Ascending aorta (tissue), 2 donors: ENCODE measurements at places on chromosomes 5 and 9. TPM values are rescaled to one million over a fixed set of nuclear protein-coding genes. Genes with fewer than 3 reads are reported as not detected.

DNA sequence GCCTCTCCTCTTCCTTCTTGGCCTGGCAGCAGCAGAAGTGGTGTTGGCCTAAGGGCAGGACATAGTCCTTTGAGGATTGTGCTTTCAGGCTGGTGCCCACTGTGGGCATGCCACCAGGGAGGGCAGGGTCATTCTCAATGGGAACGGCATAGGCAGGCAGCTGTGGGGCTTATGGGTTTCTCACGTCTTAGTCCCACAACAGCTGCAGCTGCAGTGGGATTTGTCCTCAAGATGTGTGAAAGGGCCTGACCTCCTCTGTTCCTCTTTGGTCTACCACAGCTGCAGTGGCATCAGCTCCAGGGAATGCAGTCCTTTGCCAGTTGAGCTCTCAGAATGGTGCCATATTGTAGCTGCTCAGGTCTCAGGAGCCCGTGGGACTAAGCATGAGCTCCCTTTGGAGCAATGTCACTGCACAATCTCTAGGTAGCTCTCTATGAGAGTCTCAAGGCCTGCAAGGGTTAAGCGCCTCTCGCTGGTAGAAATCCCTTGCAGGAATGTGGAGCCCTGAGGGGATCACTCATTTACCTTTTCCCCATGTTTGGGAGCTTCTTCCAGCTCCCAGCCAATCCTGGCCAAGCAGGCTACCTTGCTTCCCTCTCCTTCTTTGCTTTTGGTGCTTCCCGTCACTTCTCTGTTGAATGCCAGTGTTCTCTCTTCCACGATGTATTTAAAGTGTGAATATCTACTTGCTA is 104.8 kb downstream of the GNA14 start:
- H3K36me3 ChIP-seq: no peaks in the 10 kb centered on the region
- no peaks in the 10 kb centered on the region for H3K27me3 ChIP-seq
- H3K4me1 ChIP-seq: no peaks in the 10 kb centered on the region
- H3K27ac ChIP-seq: no peak overlapping the region
- H3K4me3 ChIP-seq: no peak overlapping the region
- DNase-seq: no peak

MYORG gene
- total RNA-seq: 11.0 TPM

- no peak overlapping the region for H3K27ac ChIP-seq
- H3K27me3 ChIP-seq: no peaks in the 10 kb centered on the region
- peaks cover 3% of the 10 kb centered on the region for H3K4me1 ChIP-seq
- H3K4me3 ChIP-seq: no peak overlapping the region
- no peak for DNase-seq
- no peaks in the 10 kb centered on the region for H3K36me3 ChIP-seq
Measured at GRCh38 chr9:135804581-135805421, 102.5 kb downstream of the CAMSAP1 start.

- no peak overlapping the region for H3K4me3 ChIP-seq
- H3K4me1 ChIP-seq: no peaks in the 10 kb centered on the region
- no peaks in the 10 kb centered on the region for H3K36me3 ChIP-seq
- no peak overlapping the region for H3K27ac ChIP-seq
- DNase-seq: no peak
- H3K27me3 ChIP-seq: no peaks in the 10 kb centered on the region
Measured at GRCh38 chr5:167770461-167770860, 521.0 kb upstream of the WWC1 start.

COL5A1 gene
- 99.6 TPM for total RNA-seq

DNA sequence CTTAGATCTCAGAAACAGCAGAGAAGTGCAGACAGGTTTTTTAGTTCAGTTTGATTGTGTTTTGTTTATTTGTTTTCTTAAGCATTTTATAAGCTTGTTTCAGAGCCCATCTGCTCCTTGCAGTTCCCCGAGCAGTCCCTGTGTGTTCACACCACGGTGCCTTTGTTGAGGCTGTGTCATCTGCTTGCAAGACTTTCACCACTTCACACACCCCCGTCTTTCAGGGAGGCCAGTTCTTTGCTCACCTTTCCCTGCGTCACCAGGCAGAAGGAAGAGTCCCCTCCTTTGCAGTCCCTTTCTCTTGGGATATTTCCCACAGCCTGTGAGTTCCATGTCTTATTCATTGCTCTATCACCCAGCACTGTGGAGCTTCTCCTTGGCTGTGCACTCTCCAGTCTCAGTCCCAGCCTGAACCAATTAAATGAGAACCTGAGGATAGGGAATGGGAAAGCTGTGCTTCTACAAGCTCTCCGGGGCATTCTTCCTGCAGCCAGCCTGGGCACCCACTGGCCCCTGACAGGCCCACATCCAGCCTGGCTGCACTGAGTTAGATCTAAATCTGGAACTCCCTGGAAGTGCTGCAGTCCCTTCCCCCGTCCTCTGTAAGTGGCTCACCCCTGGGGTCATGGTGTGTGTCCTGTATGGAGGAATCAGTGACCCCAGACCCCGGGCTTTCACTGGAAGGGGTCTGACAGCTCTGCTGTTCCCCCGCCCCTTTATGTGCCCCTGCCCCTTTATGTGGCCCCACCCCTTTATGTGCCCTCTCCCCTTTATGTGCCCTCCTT is 5.5 kb downstream of the MVB12B start:
- H3K27ac ChIP-seq: no peak overlapping the region
- peaks cover 12% of the 10 kb centered on the region for H3K4me1 ChIP-seq
- no peak for DNase-seq
- no peak overlapping the region for H3K4me3 ChIP-seq
- no peaks in the 10 kb centered on the region for H3K27me3 ChIP-seq
